H4 (cell line): ENCODE measurements at places on chromosomes 2 and 18.

GRCh38 chr2:239991689-239992314, 33.3 kb downstream of the NDUFA10 start:
- peak; percentile 42 for DNase-seq

DNA sequence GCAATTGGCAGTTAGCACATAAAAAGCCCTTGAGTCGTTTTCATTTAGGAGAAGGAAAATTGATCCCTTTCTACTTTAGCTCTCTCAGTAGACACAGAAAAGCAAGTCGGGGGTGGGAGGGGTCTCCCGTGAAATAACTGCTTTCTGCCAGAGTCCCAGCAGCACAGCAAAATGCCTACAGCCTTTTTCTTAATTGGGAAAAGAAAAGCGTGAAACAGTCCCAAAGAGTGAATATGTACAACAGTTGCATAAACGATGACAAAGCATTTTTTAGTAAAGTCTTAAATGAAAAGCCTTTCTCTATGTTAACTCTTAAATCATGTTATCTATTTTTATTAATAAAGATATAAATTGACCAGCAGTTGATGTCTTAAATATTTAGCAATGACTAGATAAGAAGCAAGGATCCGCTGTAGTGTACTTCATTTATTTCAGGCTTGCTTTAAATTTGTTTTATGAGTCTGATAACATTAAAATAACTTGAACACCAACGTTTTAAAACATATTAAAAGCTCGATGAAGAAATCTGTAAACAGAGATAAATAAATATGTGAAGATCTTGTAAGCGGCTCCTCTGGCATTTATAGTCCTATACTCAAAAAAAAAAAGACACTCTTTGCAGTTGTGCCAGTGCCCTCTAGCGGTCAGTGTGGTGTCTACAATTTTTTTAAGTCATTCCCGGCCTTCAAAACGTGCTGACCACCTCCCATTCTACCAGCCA, 42.3 kb upstream of the ATIC start:
- peak; percentile 72 for DNase-seq

DNA sequence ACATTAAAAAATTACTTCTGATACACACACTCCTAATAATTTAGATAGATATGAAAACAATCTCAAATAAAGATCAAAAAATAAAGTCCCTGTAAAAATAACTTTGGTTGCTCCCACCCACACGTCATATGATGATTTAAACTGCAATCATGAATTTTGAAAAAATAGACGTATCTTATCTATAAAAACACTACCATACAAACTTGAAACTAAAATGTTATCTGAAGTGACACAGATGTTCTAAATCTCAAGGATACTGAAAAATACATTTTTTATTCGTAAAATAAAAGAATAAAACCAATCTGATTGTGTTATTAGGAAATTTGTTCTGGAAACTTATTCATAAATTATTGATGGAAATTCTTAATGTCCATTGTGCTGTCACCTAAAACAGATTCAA, 8.1 kb upstream of the BOLA3 start:
- DNase-seq, result no peak

DNA sequence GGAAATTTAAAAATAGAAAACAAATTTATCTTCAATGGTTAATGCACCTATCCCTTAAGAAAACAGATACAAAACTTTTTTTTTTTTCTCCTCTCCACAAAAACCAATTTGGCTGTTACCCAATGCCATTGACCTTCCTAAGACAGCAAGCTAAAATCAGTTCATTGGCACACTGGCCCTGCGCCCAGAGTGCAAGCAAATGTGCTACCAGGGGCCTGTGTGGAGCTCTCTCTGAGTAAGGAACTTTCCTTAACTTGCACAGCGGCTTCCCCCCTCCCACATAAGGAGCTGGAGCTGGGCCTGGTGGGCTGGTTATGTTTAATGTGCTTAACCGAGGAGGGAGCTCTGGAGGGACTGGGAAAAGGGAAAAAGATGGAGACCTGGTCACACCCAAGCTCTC, 17.6 kb upstream of the POU3F3 start:
- DNase-seq, result no peak

DNA sequence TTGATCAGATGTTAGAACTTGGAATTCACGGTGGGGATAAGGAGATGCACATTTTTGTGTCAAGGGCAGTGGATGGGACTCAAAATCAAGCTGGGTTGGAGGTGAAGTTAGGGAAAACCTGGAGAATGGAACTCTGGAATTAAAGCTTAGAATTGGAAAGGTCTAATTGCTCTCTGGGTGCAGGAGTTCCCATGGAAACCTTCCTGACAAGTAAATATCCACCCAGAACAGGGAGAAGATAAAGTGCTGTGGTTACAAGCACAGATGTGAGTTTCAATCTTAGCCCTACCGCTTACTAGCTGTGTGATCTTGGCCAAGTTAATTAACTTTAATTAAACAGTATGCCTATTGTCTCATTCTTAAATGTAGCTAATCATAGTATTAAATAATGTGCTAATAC, 71.3 kb upstream of the TCF7L1 start:
- DNase-seq, result no peak

- DNase-seq, result peak; percentile 25
These were observed 156.6 kb upstream of the ACVR2A start for GRCh38 chr2:147688242-147688641.

DNA sequence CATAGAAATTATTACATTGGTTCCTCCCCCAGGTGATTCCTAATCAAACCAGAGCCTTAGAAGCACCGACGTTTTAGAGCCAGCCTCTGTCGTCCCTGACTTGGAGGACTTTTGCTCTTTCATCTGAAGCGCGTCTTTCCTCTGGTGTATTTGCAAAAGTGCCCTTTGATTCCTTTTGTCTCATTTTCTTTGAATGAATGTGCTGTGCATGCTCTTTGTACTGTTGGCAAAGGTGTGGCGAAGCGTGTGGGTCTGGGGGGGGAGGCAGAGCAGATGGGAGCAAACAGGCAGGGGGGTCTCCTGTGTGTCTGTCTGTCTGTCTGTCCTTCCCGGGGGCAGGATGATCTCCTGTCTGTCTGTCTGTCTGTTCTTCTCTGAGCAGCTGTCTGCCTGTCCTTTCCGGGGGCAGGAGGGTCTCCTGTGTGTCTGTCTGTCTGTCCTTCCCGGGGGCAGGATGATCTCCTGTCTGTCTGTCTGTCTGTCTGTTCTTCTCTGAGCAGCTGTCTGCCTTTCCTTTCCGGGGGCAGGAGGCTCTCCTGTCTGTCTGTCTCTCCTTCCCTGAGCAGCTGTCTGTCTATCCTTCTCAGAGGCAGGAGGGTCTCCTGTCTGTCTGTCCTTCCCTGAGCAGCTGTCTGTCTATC, 205.5 kb upstream of the MYT1L start:
- DNase-seq, result no peak

- DNase-seq, result no peak
These were observed 952.9 kb downstream of the TRIB2 start for GRCh38 chr2:13669607-13670006.

DNA sequence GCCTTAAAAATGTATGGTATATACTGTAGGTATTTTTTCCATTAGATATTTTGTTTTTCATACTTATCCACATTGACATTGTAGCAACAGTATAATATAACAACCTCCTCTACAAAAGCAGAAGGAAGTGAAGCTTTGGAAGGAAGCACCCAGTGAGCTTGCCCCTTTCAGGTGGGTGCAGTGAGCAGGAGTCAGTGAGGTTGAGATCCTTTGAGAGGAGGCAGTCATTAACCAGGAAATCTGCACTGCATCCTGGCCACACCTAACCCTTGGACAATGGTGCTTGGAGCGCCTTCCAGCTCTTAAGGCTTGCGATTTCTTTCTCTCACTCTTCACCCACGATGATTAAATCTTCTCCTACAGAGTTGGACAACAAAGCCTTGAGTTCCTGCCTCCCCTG, 13.9 kb downstream of the IL37 start:
- DNase-seq, result no peak

- no peak for DNase-seq
These were observed 58.8 kb upstream of the CRIM1 start for GRCh38 chr2:36296798-36297197.

DNA sequence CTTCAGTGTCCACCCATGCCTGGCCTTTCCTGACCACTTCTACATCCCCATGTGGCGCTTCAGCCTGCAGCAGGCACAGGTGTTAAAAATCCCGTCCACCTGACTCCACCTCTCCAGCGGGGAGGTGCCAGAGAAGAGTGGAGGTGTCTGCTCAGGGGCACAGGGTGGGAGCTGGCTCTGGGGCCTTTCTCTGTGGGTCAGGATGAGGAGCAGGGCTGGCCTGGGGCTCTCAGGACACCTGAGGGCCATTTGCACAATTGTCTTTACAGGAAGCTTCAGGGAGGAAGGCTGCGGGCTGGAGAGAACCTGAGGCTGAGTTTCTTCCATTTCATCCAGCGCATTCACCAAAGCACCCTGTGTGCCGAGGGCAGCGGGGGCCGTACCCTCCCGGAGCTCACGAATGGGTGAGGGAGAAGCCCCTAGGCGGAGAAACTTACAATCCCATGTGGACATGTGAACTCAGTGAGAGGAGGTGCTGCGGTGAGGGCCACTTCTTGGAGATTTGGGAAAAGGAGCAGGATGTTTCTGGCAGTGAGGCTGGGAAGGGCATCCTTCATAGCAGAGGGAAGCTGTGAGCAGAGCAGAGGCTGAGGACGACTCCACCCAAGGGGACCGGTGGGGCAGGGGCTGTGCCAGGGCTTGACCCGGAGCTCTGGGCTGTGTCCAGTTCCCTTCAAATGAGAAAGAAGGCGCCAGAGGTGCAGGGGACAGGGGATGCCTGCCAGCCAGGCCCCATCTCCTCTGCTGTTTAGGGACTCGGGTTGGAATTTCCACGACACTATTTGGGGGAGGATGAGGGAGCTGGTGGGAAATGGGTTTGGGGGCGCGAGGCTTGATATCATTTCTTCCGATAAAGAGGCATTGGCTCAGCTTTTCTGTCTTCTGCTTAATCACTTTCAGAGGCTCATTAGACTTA, 155.2 kb upstream of the MYCN start:
- no peak for DNase-seq

DNA sequence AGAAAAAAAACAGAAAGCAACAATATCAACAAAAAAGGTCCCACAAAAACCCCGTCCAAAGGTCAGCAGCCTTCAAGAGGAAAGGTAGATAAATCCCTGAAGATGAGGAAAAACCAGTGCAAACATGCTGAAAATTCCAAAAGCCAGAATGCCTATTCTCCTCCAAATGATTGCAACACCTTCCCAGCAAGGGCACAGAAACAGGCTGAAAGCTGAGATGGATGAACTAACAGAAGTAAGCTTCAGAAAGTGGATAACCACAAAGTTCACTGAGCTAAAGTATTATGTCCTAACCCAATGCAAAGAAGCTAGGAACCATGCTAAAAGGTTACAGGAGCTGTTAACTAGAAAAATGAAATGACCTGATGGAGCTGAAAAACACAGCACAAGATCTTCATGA, 226.4 kb upstream of the DSEL start:
- DNase-seq, result no peak

DNA sequence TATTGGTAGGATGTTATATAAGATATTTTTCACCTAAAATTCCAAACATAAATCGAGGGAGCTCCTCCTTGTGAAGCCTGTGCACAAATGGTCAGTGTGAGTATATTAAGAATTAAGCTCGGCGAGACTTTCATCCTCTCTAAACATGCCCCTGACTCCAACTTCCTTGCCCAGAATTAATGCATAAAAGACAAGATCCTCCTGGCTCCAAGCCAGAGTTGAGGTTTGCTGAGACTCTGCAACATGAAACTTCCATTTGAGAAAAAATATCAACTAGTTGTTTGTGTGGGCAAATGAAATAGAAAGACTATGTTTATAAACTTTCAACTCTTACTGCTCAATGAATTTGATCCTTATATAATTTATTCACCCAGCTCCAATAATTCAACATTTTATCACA, 68.1 kb downstream of the CCDC178 start:
- DNase-seq, result peak; percentile 13

DNA sequence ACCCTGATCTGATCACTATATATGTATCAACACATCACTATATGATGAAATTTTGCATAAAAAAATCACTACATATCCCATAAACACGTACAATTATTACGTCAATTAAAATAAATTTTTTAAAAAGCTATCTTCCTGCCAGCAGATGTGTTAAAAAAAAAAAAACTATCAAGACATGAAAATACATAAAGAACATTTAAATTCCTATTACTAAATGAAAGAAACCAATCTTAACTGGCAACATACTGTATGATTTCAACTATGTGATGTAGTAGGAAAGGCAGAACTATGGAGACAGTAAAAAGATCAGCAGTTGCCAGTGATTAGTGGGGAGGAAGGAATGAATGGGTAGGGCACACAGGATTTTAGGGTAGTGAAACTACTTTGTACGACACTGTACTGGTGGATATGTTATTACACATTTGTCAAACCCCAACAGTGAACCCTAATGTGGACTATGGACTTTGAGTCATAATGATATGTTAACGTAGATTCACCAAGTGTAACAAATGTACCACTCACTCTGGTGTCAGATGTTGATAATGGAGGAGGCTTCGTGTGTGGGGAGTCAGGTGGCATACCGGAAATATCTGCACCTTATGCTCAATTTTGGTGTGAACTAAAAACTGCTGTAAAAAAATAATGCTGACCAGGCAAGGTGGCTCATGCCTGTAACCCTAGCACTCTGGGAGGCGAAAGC, 27.4 kb downstream of the USP34 start:
- DNase-seq, result no peak

DNA sequence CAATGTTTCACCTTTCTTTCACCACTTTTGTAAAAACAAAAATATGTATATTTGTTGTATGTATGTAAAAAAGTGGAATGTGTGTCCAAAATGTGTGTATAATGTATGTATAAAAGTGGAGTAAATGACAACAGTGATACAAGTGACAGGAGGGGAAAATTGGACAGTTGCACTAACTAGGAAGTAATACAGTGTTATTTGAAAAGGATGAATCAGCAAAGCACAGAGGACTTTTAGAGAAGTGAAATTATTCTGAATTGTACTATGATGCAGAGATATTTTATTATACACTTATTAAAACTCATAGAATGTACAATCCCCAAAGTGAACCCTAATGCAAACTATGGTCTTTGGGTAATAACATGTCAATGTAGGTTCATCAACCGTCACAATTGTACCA, 331.3 kb upstream of the CNTNAP5 start:
- no peak for DNase-seq

DNA sequence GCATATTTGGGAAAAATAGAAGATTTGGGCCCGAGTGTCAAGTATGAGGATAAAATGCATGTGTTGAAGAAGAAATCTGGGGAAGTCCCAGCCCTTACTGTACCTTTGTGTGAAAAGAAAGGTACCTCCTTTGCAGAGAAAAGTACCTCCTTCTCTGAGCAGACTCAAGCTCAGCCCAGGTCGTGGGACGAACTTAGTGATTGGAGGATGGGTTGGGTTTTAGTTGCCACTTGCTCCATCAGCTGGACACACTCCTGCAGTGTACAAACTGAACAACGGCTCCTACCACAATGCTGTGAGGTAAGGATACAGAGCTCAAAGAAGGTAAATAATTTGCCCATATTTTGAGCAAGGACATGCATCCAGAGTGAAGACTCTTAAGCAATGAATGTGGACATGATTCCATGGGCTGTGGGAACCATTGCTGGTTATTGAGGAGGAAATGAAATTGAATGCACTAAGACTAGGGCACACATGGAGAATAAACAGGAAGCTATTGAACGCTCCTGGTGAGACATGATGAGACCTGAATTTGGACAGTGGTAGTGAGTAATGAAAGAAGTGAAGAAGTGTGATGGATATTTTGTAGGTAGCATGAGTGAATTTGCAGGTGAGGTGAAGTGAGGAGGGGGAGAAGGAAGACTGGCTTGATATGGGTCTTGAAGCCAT, 49.8 kb upstream of the IL1RL1 start:
- DNase-seq, result no peak
